ENCODE measurements at places on chromosomes 7 and 10.

DNA sequence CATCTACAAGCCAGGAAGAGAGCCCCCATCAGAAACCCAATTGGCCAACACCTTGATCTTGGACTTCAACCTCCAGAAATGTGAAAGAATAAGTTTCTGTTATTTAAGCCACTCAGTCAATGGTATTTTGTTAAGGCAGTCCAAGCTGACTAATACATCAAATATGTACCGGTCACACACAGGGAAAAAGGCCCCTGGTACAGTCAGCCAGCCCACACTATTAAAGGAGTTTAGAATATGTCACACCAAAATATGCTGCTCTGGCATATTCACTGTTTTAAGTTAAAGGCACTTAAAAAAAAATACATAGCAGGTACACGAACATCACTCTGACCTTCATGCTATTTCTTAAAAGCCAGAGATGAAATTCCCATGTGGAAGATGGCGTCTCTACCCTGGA is 15.2 kb upstream of the CDCA7L start:
- no peak for DNase-seq

GRCh38 chr10:85607043-85607695 is 759.4 kb downstream of the GRID1 start:
- no peak for DNase-seq

- DNase-seq: peak; percentile 88
Observed at GRCh38 chr10:104337521-104337984, 712 bp downstream of the ITPRIP start.

DNA sequence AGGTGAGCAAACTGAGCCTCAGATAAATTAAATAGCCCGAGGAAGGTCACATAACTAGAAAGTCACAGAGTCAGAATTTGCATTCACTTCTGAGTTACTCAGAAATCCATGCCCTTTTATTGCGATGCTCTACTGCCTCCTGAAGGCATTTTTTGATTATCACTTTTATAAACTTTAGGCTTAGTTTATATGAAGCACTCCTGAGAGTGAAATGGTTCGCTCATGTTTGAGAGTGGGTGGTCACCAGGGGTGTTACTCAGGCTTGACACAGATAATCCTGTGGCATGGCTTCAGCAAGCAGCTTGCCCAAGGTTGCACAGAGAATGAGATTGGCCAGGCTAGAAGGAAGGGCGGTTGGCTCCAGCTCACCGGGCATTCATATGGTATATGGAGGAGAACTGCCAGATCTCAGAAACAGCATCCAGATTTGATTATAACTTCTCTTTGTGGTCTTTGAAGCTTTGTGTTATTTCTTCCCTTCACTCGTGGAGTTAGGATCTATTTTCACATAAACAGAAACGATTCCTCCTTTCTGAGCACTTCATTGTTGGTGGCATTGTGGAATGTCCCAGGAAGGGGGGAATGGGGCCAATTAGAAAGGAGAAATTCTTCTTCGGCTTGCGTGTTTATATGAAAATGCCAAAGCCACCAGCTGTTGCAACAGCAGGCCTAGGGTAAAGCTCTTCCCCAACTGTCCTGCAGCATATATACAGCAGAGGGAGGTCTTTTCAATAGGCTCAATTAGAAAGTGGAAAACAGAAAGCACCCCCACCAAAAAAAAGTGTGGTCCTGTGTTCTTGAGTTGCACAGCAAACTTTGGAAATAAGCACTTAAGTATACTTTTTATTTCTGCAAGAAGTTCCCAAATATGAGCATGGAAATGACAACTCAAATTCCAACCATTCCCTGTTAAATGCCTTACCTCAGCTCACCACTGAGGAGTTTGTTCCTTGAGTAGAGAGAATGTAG is 628.8 kb downstream of the SUGCT start:
- DNase-seq: no peak

- no peak for DNase-seq
Observed at GRCh38 chr10:51246156-51246555, 171.9 kb downstream of the PRKG1 start.

DNA sequence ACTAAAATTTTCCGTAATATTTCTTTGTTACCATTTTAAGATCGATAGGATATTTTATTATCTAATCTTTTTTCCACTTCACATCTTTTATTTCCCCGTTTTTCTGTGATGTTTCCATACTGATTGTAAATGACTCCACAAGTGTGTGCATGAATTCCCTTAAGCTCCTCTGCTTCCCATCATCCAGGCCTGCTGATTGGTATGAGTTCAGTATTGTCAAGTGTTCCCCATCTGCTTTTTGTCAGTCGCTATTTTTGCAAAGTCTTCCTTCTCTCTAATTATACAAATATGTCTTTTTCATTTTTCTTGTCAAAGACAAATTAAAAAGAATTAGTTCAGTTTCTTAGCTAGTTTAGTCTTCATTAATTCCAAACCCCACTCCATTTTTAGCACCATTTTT is 184.7 kb downstream of the EXOC4 start:
- DNase-seq: no peak

DNA sequence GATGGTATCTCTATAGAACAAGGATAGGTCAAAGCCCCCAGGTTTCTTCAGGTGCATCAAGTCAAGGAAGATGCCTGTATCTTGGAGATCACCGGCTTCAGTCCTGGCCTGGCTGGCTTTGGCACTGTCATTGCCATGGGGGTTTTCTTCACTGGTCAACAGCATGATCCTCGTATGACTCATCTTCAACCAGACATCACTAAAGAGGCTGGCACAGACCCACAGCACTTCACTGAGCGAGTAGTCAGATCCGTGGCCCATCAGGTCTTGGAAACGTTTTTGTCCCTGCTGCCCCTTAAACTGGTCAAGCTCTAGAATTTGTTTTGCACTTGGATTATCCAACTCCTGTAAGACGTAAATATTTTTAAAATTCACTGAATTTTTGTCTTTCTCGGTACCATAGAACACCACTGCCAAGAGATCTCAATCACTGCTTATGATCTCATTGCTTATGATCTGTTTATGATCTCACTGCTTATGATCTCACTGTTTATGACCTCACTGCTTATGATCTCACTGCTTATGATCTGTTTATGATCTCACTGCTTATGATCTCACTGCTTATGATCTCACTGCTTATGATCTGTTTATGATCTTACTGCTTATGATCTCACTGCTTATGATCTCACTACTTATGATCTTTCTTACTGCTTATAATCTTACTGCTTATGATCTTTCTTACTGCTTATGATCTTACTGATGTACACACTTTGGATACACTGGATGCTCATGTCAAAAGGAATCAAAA is 135.2 kb downstream of the CYP26A1 start:
- DNase-seq: peak; percentile 68

- no peak for DNase-seq
Observed at GRCh38 chr10:23523251-23523650, 84.4 kb downstream of the OTUD1 start.
